ENCODE measurements at places on chromosomes 6 and 20.

DNA sequence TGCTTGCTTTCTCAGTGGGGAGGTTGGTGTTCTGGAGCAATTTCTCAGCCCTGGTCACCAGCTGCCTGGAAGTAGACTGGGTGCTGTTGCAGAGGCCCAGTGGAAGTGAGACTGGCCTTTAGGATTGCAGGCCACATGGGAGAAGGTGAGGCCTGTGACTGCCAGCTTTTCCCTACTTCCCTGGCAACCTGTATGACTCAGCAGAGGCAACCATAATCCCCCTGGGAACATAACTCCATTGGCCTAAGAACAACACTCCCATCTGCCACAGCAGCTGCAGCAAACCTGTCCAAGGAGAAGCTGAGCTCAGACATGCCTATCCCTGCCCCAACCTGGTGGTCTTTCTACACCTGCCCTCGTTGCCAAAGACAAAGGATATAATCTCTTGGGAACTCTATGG, 473.5 kb upstream of the SPTLC3 start:
- DNase-seq: no peak

DNA sequence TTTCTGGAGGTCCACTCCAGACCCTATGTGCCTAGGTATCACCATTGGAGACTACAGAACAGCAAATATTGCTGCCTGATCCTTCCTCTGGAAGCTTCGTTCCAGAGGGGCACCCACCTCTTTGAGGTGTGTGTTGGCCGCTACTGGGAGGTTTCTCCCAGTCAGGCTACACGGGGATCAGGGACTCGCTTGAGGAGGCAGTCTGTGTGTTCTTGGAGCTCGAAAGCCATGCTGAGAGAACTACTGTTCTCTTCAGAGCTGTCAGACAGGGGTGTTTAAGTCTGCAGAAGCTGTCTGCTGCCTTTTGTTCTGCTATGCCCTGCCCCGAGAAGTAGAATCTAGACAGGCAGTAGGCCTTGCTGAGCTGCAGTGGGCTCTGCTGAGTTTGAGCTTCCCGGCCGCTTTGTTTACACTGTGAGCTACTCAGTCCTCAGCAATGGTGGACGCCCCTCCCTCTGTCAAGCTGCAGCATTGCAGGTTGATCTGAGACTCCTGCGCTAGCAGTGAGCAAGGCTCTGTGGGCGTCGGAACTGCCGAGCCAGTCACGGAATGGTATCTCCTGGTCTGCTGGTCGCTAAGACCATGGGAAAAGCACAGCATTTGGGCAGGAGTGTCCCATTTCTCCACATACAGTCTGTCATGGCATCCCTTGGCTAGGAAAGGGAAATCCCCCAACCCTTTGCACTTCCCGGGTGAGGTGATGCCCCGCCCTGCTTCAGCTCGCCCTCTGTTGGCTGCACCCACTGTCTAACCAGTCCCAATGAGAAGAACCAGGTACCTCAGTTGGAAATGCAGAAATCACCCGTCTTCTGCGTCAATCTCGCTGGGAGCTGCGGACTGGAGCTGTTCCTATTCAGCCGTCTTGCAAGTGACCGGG, 32.5 kb upstream of the ASCC3 start:
- no peak for DNase-seq

DNA sequence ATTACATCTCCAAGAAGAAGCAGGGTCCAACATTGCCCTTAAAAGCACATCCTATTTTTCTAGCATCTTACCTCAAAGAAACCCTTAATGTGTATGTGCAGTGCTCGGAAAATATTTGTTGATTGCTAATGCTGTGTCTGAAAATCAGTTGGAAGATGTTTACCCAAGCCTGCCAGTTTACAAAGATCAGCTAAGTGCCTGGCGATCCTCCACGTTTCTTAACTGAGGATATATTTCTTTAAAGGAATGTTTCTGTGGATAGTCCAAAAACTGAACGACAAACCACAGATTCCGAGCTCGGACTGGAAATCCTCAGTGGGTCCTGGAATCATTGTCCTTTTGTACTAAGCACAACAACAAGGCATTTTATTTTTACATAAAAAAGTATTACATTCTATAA, 595.7 kb upstream of the ARID1B start:
- no peak for DNase-seq

DNA sequence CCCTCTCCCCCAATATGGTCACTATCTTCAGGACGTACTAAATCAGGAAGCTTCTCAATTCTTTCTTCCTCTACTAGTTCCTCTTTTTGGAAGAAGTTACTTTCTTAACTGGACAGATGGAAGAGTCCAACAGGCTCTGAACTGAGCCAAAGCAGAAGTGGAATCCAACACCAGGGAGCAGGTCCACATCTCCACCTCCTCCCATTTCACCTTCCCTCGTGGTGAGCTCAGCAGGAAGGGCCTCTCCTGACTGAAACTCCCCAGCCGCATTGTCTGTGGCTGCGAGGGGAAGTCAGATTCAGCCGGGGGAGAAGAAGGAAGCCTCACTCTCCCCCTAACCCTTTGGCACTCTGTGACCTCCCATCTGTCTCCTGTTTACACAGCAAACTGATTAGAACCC, 63.8 kb upstream of the UST start:
- no peak for DNase-seq

All from fibroblast of pulmonary artery (primary cell).